ENCODE measurements at places on chromosomes 5 and 9. TPM values are rescaled to one million over a fixed set of nuclear protein-coding genes. Genes with fewer than 3 reads are reported as not detected.

DNA sequence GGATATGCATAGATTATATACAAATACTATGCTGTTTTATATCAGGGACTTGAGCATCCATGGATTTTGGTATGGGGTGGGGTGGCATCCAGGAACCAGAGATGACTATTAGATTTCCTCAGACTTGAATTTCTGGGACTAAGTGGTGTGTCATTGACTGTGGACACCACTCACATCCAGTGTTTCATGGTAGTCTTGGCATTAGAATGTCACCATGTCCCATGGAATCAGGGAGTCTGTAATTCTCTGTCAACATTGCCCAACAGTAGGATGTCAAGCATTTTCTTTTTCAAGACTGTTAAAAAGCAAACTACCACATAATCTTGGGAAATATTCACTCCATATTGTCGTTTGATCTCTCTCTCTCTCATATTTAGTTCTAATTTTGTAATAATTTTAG, 13.1 kb downstream of the ISOC1 start:
- no peak for DNase-seq

GRCh38 chr5:33310451-33310850, 130.3 kb upstream of the TARS1 start:
- DNase-seq: no peak

DNA sequence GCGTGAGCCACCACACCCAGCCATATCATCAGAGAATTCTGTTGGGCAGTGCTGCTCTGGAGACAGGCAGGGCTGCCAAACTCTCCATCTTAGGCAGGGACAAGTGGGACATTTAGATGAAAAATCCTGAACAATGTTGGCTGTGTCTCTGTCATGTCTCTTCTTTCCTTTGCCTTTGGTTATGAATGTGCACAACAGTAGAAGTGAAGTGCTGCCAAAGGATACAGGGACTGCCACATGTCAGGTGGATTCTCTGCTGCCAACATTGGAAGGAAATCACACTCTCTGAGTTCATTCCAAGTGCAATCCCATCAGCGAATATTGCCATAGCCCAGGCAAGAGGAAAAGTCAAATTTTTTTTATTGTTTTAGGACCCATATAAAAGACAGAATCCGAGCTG, 348.8 kb downstream of the TRPM3 start:
- no peak for DNase-seq

- DNase-seq: no peak
Measured at GRCh38 chr5:162852134-162852533, 585.3 kb upstream of the CCNG1 start.

DNA sequence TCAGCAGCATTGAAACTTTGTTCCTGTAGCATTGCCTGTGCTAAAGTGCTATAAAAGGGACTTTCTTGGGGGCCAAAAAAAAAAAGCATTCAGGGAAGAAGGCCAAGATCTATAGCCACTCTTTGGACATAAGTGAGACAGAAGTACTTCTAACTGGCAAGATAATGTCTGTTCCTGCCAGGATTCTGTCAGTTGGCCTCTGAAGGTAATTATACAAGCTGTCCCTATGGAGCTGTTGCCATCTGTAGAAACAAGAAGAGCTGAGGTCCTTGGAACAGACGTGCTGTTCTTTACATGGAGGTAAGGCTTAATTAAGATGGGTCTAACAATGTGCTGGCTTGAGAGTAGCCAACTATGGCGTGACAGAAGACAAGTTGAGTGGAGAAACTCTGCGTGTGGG, 9.7 kb downstream of the KIF20A start:
- no peak for DNase-seq

The GDF9 gene
- polyA plus RNA-seq: 0.29 TPM

The PCDHA12 gene
- not detected for polyA plus RNA-seq

The PCDHA9 gene
- polyA plus RNA-seq: not detected
